Stimulated activated CD4-positive, alpha-beta T cell treated with anti-CD3 and anti-CD28 coated beads, Interleukin-1b, Interleukin-23, amount 100 ng/mL, for 1 hour (primary cell): ENCODE measurements at places on chromosomes 13 and 19.

- DNase-seq: no peak
Measured at GRCh38 chr19:1235625-1236538, 1.9 kb downstream of the CBARP start.

GRCh38 chr13:39641645-39642044 is 13.8 kb upstream of the COG6 start:
- DNase-seq: no peak

GRCh38 chr19:39084732-39085080 is 538 bp downstream of the ACP7 start:
- no peak for DNase-seq

DNA sequence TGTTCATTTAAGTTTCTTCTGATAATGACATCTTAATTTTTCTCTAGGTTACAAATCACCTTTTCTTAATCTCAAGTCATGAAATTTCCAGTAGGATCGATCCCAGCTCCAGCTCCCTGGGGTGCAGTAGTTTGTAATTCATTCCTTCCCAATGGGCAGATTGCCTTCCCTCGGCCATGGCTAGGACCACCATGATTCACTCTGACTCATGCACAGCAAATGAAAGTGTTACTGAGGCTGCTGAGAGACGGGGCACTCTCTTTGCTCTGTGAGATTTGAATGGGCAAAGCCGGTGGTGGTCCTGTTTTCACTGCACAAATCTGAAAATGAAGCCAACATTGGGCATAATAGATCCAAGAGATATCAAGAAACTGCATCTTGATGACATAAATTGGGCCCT is 202.8 kb upstream of the IRS2 start:
- DNase-seq: no peak

DNA sequence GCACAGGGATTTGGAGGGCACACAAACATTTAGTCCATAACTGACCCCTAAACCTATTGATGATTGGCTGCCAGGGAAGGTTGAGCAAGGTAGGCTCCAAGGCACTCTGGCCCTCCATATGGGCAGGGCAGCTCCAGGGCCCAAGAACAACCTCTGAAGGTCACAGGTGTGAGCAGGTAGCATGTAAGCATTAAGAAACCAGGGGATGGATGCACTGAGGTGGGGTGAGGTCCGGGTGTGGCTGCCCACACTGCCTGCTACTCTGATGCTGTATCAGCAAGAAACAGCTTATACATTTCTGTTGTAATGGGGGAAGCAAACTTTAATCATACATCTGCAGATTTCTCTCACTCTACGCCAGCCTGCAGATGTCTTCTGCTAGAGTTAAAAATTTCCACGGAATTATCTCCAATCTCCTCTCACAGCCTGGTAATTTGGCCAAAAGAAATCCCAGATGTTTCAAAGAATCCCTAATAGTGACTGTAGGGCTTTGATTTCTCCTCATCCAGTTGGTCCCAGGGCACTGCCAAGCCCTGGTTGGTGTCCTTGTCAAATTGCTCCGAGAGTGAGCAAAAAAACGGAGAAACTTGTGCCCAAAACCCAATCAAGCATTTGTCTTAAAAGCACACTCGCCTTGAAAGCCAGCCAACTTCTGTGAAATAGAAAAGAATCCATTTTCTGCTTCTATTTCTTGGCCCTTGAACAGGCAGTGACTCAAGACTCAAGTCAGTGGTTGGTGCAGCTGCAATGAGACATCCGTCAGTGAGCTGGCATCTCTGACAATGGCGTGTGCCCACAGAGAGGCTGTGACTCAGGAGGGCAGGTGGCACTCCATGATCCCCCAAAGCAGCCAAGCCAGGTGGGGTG is 72.5 kb upstream of the MRI1 start:
- no peak for DNase-seq
